ENCODE measurements at places on chromosomes 7 and 10. TPM values are rescaled to one million over a fixed set of nuclear protein-coding genes. Genes with fewer than 3 reads are reported as not detected.
A peak's percentile ranks its signal among the peaks of the same experiment; 100 is the strongest.

CLRN3 gene
- not detected for total RNA-seq

DGKI gene
- 0.38 TPM for total RNA-seq

STEAP4 gene
- total RNA-seq = not detected

DNAJC12 gene
- 29.1 TPM for total RNA-seq

MPP7 gene
- total RNA-seq = 14.3 TPM

SPDYE16 gene
- 0.20 TPM for total RNA-seq

LRWD1 gene
- 12.3 TPM for total RNA-seq

PRLHR gene
- total RNA-seq = not detected

TMEM139 gene
- total RNA-seq = 1.6 TPM

SLC13A1 gene
- total RNA-seq = not detected

ARHGAP22 gene
- total RNA-seq = not detected

- DNase-seq = peak; percentile 59
Observed at GRCh38 chr7:71752171-71752935, 620.4 kb downstream of the GALNT17 start.

GRCh38 chr10:73095481-73096021 is 1.1 kb downstream of the P4HA1 start:
- DNase-seq = peak; percentile 58

DNA sequence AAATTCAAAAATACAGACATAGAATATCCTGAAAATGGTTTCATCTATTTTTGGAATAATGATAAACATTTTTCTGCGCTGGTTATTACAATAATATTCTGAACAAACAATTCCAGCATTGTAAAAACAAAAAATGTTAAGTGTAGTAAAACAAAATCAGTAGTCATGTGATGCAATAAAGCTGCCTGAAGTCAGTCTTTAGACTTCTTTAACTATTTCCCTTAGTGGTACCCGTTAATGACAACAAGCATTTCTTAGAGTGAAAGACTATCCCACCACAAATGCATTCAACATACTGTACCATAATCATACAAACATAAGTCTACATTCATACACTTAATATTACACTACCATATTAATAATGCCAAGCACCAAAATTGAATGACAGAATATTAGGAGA is 1.6 kb downstream of the SKAP2 start:
- DNase-seq = no peak

GRCh38 chr10:27844223-27844622 is 98.6 kb upstream of the MKX start:
- no peak for DNase-seq

DNA sequence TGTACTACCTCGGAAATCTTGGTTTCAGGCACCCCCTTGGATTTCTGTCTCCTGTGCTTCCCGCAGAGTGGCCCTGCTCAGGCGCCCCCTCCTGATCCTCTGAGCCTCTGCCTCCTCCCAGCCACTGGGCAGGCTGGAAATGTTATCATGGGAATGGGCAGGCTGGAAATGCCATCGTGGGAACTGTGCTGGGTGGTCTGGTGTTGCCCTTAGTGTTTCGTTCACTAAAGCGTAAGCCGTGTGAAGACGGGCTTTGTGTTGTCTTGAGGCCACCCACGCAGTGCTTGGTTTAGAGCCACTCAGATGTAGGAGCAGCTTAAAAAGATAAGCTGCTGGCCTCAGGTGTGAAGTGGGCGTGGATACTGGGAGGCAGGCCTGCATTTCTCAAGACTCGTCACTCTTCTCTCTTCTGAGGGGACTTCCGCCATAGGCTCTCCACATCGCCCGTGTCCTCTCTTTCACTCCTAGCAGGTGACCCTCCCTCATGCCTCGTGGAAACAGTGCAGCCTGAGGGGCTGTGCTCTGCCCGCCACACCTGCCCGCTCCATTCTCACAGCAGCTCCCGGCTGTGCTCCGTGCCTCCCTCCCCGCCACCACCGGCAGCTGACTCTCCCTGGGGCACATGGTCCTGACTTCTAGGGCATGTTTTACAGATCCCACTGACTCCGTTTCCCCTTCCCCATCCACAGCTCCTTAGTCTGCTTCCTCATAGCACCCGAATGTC is 28.5 kb downstream of the PPP2R2D start:
- DNase-seq = peak; percentile 51

- no peak for DNase-seq
Observed at GRCh38 chr7:98674461-98674860, 57.4 kb downstream of the NPTX2 start.

DNA sequence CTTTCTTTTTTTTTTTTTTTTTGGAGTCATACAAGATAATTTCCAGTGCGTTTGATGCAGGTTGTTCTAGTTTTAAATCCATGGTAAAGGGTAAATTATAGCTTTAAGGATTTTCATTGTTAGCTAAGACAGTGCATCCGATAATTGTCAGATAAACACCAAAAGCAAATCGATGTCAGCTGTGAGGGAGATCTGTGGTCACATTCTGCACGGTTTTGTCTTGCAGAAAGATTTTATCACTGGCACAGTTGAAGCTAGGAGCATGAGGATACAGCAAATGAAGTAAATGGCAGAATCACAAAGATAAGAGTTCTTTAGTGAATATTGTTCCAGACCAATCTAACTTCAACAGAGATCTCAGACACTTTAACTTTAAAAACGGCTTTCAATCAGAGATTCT is 648.8 kb upstream of the COBL start:
- DNase-seq = no peak

- DNase-seq = no peak
Observed at GRCh38 chr7:24152356-24152755, 131.6 kb upstream of the NPY start.

DNA sequence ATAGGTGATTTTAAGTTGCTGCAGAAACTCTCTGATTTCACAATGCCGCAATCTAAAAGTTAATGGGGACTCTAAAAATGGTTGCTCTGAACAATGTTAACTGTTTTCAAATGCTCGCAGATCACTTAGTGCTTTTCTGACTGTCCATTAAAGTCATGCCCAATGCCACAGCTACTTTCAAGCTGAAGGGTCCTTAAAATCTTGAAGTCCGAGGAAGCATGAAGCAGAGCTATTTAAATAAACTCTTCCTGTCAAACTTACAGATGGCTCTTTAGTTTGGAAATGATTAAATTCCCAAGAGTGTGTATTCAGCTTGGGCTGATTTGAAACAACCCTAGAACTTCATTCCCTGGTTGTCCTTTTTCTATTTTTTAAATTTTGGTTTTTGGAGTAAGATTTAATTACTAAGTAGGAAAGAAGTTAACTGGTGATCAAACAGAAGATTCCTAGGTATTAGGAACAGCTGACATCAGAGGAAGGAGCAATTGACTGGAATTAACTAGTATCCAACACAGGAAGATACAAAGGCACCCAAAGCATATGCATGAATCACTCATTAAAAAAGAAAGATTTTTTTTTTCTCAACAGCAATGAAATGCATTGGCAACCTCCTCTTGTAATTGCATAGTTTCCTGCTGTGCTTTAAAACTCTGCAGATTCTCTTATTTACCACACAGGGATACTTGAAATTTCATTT is 105.1 kb downstream of the NRP1 start:
- no peak for DNase-seq

DNA sequence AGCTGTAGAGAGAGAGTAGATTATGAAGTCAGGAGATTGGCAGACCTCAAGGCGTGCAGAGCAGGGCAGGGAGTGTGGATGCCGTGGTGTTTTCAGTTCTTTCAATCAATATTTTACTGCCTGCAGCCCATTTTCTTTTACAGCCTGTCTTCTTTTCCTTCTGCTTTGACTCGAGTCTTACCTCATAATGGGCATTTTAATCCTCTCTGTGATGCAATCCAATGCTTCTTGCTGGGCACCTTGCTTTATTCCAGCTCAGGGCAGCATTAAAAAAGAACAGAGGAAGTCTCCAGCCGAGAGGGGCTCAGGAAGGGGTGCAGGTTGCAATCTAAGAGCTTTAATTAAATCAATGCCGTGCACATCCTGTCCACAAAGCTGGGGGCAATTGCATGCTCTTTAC is 839.0 kb downstream of the LRMDA start:
- DNase-seq = no peak

DNA sequence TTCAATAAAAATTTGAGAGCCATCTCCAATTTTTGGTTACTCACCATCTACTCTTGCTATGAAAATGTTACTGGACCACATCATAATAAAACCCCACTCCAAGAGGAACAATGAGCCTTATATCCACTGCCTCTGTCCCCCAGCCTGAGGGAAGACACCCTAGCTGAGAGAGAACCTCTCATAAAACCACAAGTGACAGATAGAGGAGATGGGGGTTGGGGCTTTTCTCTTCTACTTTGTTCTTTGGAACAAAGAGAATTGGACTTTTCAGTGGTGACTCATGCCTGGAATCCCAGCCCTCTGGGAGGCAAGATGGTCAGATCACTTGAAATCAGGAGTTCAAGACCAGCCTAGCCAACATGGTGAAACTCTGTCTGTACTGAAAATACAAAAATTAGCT is 27.6 kb upstream of the TAS2R16 start:
- no peak for DNase-seq

DNA sequence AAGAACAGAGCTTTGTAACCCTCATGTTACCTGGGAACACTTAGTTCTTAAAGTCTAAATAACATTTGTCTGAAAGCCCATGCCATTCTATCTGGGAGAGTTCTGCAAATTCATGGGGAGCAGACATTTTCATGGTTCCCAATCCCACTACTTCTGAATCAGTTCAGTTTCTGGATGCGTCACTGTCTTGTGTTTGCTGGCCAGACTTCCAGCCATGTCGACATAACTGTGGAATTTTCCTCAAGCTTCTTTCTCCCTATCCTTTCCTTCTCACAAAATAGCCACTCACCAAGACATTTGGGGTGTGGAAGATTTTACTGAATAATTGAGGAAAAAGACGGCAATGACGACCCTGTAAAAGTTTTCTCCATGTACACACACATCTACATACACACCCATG is 272.5 kb downstream of the NEBL start:
- no peak for DNase-seq

- DNase-seq = no peak
Observed at GRCh38 chr7:142697270-142697669, 52.0 kb upstream of the PRSS1 start.

DNA sequence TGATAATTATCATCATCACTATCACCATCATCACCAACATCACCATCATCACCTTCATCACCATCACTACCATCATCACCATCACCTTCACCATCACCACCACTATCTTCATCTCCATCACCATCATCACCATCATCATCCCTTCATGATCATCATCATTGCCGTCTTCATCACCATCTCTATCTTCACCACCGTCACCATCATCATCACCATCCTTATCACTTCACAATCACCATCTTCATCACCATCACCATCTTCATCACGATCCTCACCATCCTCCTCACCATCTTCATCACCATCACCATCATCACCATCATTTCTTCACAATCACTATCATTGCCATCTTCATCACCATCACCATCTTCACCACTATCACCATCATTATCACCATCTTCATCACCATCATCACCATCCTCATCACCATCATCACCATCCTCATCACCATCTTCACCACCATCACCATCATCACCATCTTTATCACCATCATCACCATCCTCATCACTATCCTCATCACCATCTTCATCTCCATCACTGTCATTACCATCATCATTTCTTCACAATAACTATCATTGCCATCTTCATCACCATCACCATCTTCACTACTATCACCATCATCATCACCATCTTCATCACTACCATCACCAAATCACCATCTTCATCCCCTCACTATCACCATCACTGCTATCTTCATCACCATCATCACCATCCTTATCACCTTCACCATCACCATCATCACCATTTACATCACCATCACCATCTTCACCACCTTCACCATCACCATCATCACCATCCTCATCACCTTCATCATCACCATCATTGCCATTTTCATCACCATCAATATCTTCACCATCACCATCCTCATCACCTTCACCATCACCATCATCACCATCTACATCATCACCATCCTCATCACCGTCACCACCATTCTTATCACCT is 72.4 kb upstream of the DNAAF5 start:
- DNase-seq = no peak

- DNase-seq = no peak
Observed at GRCh38 chr10:5453749-5454489, 41.6 kb downstream of the NET1 start.

GRCh38 chr7:48518092-48518491 is 346.8 kb downstream of the ABCA13 start:
- DNase-seq = no peak

DNA sequence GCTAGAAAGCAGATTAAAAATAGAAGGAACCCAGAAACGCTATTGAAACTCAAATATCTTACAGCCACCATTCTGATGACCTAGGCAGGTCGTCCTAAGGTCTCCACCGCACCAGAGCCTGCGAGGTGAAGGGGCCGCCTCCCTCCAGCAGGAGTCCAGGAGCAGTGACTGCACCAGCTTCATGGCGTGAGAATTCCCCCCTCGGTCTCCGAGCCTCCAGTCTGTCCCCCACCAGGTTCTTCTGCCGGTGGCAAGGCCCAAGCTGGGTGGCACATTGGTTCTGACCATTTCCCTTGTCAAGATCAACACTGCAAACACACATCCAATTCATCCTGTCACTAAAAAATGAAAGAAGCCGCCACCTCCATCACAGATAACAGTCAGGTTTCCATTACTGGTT is 98.7 kb downstream of the DIP2C start:
- DNase-seq = no peak

GRCh38 chr10:6609625-6610024 is 29.5 kb upstream of the PRKCQ start:
- no peak for DNase-seq

DNA sequence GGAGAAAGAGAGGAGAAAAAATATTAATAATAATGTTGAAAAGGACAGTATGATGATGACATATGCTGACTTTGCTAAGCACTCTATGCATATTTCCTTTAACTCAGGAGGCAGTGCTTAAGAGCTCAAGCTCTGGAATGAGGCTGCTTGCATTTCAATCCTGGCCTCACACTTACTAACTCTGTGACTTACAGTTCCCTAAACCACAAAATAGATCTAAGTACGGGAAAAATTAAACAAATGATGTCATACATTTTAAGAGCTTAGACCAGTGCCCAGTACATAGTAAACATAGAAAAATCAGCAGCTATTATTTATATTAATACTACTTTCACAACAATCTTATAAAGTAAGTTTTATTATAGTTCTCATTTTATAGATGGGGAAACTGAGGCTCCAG is 61.3 kb downstream of the GFRA1 start:
- no peak for DNase-seq

- no peak for DNase-seq
Observed at GRCh38 chr7:122913608-122914007, 27.3 kb upstream of the CADPS2 start.

- DNase-seq = no peak
Observed at GRCh38 chr7:14850039-14850438, 52.5 kb downstream of the DGKB start.

DNA sequence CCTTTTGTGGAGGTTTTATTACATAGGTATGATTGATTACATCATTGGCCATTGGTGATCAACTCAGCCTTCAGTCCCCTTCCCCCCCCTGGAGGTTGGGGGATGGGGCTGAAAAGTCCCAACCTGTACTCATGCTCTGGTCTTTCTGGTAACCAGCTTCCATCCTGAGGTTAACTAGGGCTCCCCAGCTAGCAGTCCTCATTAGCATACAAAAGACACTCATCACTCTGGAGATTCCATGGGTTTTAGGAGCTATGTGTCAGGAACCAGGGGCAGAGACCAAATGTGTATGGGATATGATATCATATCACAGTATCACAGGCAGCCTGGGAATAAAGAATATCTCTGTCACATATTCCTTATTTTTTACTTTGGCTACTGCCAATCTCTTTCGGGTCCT is 13.6 kb downstream of the CCSER2 start:
- peak; percentile 25 for DNase-seq

Data from activated CD8-positive, alpha-beta T cell treated with anti-CD3 and anti-CD28 coated beads for 36 hours (primary cell).